ENCODE measurements at places on chromosomes 7 and 10.

GRCh38 chr7:22633954-22634474 is 93.0 kb upstream of the IL6 start:
- DNase-seq = no peak

DNA sequence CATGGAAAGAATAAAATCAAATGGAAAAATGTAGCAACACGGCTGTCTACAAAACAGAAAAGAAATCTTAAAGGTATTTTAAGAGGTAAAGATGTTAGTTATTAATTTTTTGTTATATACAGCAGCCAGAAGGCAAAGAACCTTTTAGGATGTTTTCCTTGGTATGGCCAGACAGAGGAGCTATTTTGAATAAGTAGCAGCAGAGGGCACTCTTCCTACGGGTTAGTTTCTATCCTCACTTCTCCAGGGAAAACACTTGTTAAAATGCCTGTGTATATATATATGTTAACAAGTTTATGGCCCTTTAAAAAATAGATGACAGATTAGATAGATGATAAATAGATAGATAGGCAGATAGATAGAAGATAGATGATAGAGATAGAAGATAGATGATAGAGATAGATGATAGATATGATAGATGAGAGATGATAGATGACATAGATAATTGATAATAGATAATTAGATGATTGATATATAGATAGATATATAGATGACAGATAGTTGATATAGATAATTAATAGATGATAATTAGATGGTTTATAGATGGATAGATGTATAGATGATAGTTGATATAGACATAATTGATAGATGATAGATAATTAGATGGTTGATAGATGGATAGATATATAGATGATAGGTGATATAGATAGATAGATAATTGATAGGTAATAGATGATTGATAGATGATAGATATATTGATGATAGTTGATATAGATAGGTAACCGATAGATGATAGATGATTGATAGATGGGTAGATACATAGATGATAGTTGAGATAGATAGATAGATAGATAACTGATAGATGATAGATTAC is 57.8 kb upstream of the WIPF3 start:
- DNase-seq = peak; percentile 82

DNA sequence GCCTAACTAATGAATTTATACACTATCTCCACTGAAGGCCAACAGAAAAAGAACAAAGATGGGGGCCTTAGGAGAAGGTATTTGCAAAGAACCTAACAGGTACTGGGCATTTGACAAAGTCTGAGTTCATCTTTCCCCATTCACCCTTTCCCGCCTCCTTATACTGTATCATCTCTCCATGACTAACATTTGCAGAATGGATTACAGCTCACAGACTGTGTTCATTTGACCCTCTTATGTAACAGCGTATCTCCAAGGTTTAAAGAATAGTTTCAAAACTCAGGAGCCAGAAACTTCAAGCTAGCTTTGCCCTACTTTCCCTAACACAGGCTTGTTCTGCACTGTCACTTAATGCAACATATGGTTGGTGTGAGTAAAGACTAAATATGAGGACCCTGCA is 238.7 kb upstream of the CELF2 start:
- DNase-seq = no peak

GRCh38 chr10:63477927-63478326 is 12.2 kb upstream of the JMJD1C start:
- DNase-seq = no peak

- DNase-seq = peak; percentile 78
Measured at GRCh38 chr7:13989126-13989948, at the start of gene ETV1. Gene ETV1, minus strand, starts transcription at chr7:13989666. Its CDS starts 614 bp downstream, at chr7:13989052.

DNA sequence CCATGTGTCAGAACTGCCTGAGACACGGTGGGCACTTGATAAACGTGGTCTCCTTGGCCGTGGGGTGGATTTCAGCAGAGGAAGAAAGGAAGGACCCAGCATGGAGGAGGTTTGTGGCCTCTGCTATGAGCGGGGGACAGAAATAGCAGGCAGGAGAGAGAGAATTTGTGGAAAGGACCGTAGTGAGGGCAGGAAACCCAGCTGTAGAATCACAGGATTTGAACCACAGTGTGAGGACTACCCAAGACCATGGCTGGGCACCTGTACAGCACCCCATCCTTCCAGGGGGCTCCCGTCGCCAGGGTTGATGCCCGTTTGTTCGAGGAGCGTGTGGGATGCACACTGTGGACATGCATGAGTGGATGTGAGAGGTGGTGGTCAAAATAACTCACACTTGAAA is 183.4 kb downstream of the PTPN20 start:
- no peak for DNase-seq

Measured in HAP-1 (cell line).